Body of pancreas (tissue), 4 donors: ENCODE measurements at places on chromosomes 7 and 10.

GRCh38 chr10:124032971-124033886 lies 60.2 kb downstream of the CHST15 start:
- no peak for DNase-seq

- no peak for DNase-seq
Measured at GRCh38 chr10:383519-383918, 248.3 kb downstream of the ZMYND11 start.

DNA sequence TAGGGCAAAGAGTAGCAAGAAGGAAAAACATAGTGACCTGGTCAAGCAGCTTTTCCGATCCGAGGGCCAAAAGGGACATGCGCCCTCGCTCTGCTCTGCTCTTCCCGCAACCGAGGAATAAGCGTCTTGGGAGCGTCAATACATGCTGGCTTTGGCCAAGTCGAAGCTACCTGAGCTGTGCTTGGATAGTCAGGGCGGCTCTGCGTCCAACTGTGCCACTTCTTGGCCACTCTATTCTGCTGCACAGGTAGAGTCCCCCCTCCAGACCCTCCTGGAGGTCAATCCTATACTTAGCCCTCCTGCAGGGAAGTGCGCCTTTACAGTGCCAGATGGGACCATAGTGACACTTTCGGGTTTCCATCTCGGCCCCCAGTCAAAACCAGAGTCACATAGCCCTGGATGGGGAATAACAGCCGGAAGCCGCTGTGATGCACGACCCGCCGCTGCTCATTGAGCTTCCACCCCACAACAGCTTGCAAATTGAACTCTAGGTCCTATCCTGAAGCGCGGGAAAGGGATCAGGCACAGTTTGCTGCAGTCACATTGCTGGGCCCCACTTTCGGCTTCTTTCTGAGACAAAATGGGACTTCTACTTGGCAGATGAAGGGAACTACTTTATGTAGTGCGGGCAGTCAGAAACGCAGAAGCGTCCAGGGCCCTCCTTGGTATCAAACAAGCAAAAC lies 1.1 kb upstream of the HPSE2 start:
- DNase-seq = no peak

DNA sequence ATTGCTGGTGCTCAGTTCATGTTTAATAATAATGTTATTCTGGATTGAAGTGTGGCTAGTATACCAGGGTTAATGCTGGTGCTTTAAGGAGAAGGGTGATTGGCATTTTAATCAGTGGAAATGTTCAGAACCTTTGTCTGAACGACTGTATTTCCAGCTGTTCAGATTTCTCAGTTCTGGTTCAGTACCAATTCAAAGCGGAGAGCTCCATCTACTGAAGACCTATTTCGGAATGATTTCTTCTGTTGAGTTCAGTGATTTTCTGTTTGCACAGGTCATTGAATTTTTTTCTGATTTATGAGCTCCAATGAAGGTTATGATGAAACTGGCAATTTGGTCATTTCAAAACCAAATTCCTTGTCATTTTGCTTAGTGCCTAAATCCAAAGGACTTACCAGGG lies 160.1 kb downstream of the EXOC4 start:
- DNase-seq = no peak

GRCh38 chr7:47153576-47153975 lies 428.3 kb downstream of the TNS3 start:
- DNase-seq = peak; percentile 89
